ENCODE measurements at places on chromosomes 6 and 20. TPM values are rescaled to one million over a fixed set of nuclear protein-coding genes. Genes with fewer than 3 reads are reported as not detected.

DNA sequence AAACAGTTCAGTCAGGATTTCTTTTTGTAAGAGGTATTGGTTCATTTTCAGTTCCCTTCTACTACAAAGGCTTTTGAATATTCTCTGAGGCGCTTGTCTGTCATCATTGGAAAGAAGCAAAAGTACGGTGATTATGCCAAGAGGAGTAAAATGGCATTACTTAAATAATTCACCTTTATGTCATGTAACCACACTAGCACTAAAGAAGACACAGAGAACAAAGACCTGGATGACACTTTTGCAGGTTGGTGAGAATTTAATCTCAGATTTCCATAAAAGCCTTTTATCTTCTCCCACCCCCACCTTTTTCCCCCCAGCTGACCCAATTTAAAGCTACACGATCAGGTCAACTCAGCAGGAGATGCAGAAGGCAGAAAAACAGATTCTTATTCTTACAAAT, 451.8 kb downstream of the HACE1 start:
- DNase-seq: no peak

DNA sequence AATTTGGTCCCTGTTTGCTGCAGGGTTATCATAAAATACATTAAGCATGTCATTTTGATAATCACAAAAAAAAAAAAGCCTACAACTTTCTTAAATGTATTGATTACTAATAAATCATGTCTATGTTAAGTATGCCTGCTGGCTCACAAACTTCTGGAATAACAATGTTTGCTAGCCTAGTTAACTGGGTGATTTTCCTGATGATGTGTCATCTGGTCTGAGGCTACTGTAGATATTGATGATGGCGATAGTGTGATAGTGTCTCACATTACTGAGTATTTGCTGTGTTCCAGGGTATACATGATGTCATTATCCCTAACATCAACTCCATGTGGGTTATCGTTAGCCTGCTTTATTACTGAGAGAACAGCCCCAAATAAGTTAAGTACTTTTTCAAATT, 86.2 kb upstream of the VSTM2L start:
- DNase-seq: no peak

GRCh38 chr6:27517238-27517637, 44.3 kb upstream of the ZNF184 start:
- DNase-seq: no peak

C6orf15 gene
- not detected for polyA plus RNA-seq

ULBP3 gene
- 2.3 TPM for polyA plus RNA-seq

IRAK1BP1 gene
- 5.1 TPM for polyA plus RNA-seq

NKX2-4 gene
- polyA plus RNA-seq: not detected

OTOR gene
- 0.21 TPM for polyA plus RNA-seq

All from muscle of arm (tissue), 14 donors.